Umbilical cord (tissue), 2 donors: ENCODE measurements at places on chromosomes 5 and 9.
A peak's percentile ranks its signal among the peaks of the same experiment; 100 is the strongest.

GRCh38 chr9:118786877-118787276 is 582.4 kb downstream of the BRINP1 start:
- DNase-seq: no peak

DNA sequence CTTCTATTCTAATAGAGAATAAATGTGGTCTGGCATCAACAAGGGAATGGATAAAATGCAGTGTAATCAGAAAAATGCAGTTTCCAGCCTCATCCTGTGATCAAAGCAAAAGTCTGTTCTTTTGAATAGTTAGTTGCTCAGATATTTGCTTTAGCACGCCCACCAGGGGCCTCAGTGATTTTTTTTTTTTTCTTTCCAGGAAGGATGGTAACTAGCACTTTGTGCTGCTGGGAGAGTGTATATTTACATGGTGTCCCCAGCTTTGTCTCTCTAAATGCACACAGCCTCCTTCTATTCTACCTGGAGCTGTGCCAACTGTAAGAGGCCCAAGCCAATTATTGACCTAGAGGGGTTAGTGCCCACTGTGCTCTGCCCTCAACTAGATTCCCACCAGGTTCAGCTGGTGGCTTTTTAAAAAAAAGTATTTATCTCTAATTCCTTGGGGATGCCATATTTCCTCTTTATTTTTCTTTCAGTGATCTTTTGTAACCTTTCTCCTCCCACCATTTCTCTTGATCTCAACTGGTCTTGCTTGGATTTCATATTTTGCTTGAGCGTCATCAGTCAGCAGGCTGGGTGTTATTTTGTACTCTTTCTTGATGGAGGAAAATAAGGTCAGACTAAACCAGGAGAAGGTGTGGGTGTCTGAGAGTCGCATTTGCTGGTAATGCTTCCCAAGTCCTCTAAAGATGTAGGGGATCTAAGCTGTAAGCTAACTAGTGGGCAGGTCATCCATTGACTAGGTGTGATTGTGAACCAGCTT is 193.0 kb upstream of the C9orf72 start:
- DNase-seq: peak; percentile 58

GRCh38 chr5:72228960-72229359 is 91.1 kb downstream of the MRPS27 start:
- DNase-seq: no peak

GRCh38 chr9:38687389-38687842 is 32.5 kb downstream of the FAM240B start:
- peak; percentile 21 for DNase-seq

- DNase-seq: no peak
These were observed 3.4 kb downstream of the LRRC70 start for GRCh38 chr5:62581836-62582597.

DNA sequence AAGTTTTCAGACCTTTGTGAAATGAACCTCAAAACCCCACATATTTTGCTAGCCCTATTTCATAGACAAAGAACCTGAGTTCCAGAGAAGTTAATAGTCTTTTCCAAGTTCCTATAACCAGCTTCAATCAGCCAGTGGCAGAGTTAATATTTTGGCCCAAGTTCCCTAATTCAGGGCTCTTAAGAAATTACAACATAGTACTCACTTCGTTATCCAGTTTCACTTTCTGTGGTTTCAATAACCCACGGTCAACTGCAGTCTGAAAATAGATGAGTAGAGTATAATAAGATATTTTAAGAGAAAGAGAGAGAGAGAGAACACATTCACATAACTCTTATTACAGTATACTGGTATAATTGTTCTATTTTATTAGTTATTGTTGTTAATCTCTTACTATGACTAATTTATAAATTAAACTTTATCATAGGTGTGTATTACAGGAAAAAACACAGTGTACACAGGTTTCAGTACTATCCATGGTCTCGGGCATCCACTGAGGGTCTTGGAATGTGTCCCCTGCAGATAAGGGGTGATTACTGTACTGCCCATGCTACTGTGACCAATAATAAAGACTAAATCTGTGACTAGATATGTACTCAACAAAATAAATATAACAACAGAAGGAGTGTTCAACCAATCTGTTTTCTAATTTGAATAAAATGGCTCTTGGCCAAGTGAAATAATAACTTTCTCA is 9.3 kb upstream of the MYOT start:
- DNase-seq: peak; percentile 11

- DNase-seq: no peak
These were observed 49.8 kb upstream of the RPS23 start for GRCh38 chr5:82327941-82328340.

DNA sequence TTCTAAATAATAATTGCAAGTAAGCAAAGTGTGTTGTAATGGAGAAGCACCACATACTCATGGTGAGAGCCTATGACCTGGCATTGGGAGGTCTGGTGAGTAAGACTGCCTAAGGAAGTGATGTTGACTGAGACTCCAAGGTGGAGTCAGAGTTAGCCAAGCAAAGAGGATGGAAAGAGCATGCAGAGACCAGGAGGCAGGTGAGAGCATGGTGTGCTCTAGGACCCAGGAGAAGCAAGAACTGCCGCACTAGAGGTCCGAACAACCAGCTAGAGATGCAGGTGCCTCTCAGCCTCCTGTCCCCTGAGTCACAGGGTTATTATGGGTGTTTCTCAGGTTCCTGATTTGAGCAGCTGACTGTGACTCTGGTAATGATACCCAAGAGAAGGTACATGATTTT is 27.3 kb downstream of the ANP32B start:
- no peak for DNase-seq

DNA sequence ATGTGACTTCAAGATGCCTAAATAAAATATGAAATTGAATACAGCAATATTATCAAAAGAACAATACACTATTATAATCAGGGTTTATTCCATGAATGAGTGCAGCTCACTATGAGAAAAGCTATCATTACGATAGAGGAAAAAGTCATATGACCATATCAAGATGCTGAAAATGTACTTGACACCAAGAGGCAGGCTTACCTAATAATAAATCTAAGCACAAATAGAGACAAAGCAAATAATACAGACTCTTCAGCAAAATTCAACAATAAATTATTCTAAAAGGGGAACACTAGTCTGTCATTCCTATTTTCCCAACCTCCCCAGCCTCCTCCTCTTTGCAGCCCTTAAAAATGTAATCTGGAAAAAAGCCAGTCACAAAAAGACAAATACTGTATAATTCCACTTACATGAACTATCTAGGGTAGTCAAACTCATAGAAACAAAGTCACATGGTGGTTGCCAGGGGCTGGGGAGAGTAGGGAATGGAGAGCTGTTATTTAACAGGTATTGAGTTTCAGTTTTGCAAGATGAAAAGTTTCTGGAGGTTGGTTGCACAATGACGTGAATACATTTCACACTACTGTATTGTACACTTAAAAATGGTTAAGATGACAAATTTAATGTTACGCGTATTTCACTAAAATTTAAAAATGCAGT is 148.4 kb downstream of the NFIB start:
- no peak for DNase-seq

- DNase-seq: no peak
These were observed 60.1 kb downstream of the PRKACG start for GRCh38 chr9:68953771-68954170.

- no peak for DNase-seq
These were observed 3.3 kb downstream of the RASGRF2 start for GRCh38 chr5:80963521-80963895.

DNA sequence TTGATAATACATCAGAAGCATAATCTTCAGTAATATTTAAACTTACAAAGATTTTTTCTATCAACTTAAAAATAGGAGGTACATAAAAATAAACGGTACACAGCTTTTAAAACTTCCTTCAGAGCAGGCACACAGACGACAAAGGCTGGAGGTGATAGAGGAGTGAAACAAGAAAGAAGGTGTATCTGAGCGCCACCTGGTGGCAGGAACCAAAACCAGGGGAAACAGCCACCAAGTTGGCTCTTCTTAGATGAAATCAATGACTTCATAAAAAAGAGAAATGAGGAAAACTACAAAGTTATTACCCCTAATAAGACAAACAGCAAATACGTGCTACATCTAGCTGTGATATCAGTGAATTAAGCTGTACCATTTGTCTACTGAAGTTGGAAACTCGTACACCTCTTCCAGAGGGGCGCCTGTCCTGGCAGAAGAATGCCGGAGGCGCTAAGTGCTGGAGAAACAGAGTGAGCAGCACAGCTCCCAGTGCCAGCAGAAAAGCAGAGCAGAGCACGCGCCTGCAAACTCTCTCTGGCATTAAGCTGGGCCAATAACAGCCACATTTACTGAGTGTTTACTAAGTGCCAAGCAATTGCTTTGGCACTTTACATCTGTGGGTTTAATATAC is 85.9 kb downstream of the SETX start:
- peak; percentile 56 for DNase-seq

- DNase-seq: peak; percentile 24
These were observed 71.2 kb downstream of the ANKRD55 start for GRCh38 chr5:56161927-56162326.

GRCh38 chr9:125409217-125409636 is 147.6 kb downstream of the GAPVD1 start:
- no peak for DNase-seq

DNA sequence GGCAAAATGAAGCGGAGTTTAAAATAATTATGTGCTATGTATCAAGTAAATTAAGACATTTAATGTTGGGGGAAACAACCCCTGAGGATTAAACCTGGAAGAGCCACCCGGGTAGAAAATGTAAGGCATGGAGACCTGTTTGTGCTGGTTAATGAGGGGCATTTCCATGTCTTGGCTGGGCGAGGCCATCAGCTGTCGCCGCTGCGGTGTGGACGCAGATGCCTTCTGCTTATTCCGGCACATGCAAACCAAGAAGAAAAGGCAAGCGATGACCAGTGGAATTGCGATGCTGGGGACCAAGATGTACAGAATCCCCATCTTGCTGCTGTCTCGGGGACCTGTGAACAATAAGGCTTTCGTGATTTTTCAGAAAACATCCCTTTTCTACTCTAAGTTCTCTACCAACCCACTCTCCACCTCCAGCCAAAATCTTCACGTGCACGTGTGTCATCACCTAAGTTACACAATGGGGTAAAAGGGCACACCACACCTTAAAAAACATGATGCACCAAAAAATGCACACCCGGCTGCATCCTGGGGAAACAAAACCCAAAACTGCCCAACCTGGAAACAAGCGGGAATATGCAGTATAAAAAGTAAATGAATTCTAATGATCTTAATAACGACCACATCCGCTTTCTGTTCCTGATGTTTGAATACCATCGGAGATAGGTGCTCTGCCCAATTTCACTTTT is 223.5 kb downstream of the ROR2 start:
- DNase-seq: no peak

GRCh38 chr9:100411472-100412283 is 15.3 kb upstream of the MSANTD3 start:
- DNase-seq: peak; percentile 96

DNA sequence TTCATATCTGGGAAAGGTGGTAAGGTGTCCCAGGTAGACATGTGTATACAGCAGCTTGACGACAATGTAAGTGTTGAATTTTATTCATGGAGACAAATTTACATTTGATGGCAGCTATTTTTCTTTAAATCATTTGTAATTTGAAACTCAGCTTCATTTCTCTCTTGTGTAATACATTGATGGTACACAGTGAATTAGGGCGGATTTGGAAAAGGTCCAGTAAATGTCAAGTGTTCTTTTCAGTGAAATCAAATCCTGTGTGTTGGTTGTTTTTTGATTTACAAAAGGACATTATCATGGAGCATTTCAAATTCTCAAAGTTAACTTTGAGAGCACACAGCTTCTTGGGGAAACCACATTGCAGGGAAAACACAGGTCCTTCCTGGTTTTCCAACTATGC is 30.0 kb upstream of the PCSK1 start:
- DNase-seq: no peak

GRCh38 chr5:133744960-133745308 is 132.6 kb upstream of the FSTL4 start:
- no peak for DNase-seq

DNA sequence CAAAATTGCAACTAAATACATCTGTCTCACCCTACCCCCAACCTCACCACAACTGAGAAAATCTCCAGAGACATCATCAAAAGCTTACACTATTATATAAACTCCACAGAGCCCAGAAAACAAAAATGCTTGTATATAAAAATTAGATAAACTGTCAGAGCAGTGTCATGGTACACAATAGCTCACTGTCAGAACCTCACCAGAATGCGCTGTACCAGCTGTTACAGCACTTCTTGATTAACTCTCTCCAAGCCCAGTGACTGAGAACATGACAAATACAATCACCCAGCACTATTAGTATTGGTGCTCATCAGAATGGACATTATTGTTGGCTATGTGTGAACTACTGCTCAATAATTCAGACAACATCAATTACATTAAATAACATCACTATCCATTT is 65.7 kb downstream of the ZDHHC21 start:
- no peak for DNase-seq

DNA sequence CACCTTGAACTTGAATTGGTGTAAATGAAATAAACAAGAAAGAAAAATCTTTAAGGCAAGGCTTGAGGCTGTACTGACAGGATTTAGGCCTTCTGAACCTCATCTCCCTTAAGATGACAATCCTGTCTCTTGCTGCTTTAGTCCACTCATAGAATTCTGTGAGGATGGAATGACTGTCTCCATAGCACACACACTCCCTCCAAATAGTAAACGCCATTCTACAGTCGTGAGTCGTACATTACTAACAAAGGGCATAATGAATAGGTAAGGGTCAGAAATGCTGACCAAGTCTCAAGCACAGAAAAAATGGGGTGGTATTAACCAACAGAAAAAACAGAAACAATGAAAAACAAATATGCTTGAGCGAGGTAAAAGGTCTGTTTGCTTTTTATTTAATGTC is 71.8 kb upstream of the SIMC1 start:
- DNase-seq: no peak

DNA sequence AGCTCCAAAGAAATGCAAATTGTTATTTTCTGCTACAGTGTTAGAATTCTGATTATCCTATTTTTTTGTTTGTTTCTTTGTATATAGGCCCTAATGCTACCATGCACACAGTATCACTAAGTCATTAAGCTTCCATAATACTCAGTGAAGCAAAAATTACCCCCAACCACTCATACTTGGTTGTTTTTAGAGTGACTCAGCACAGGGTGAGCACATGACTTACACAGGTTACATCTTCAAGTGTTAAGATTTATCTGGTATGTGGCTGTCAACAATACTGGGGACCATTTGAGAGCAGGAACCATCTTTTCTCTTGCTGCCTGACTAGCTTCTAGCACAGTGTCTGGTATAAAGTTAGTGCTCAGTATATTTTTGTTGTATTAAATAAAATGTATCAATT is 255.8 kb upstream of the SLC24A2 start:
- no peak for DNase-seq

DNA sequence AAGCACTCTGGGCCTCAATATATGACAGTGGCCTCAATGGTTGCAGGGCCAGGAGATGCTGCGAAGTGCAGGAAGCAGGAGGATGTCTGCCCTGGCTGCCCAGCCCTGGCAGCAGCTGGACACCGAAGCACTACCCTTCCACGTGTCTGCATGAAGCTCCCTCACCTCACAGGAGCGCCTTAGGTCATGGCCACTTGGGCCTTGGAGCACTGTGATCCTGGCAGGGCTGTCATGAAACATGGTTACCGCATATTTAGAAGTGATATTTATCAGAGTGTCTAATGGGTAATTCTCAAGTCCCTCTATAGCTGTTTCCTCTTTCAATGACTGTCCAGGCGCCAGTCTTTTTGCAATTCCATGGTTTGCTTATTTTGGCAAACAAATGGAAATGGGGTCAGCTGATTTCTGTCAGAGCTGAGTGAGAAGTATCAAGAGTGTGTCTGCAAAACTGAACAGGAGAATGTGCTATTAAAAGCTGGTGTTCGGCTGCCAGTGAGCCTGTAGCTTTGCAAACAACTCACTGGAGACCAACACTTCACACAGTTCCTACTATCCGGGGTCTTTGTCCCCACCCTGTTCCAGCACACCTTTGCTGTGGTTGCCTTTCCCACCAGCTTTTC is 285.9 kb downstream of the KIF4B start:
- no peak for DNase-seq
